ENCODE measurements at places on chromosomes 4 and X.

DNA sequence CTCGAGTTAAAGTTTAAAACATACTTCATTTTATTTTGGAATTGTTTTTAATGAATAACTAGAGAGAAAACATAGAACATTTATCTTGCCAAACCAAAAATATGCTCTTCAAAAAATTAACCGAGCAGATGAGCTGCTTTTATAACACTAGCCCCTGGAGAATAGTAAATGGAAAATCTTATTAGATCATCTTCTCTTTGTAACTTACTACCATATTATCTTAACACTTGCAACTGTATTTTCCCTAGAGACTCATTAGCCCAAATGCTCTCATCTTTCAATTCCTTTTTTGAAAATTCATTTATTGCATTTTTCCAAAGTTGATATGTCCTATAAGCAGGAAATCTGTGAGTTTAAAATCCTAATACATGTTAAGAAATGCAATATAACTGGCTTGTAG is 143.3 kb downstream of the CAMK2D start:
- DNase-seq: no peak

- DNase-seq: no peak
These were observed 76.3 kb downstream of the SHROOM2 start for GRCh38 chrX:9862525-9862924.

DNA sequence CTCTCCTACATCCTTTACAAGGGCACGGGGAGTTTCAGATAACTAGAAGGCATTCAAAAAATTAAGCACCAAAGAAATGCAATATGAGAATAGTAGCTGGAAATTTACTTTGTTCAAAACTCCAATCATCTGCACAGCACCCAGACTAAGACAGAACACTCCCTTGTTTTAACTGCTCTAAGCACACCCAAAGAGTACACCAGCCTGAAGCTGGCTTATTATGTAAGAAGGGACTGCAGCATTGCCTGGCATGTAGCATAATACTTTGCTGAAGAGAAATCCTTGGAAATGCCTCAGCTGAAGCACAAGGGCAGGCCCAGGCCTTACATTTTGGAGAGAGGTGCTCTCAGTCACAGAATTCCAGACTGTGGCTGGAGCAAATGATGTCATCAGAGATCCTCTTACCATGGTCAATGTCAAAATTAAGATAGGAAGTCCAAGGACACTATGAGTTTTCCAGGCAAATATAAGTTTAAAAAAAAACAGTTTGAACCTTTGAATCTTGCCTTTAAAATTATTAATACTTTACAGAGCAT is 14.8 kb downstream of the ARHGEF6 start:
- DNase-seq: peak; percentile 45

DNA sequence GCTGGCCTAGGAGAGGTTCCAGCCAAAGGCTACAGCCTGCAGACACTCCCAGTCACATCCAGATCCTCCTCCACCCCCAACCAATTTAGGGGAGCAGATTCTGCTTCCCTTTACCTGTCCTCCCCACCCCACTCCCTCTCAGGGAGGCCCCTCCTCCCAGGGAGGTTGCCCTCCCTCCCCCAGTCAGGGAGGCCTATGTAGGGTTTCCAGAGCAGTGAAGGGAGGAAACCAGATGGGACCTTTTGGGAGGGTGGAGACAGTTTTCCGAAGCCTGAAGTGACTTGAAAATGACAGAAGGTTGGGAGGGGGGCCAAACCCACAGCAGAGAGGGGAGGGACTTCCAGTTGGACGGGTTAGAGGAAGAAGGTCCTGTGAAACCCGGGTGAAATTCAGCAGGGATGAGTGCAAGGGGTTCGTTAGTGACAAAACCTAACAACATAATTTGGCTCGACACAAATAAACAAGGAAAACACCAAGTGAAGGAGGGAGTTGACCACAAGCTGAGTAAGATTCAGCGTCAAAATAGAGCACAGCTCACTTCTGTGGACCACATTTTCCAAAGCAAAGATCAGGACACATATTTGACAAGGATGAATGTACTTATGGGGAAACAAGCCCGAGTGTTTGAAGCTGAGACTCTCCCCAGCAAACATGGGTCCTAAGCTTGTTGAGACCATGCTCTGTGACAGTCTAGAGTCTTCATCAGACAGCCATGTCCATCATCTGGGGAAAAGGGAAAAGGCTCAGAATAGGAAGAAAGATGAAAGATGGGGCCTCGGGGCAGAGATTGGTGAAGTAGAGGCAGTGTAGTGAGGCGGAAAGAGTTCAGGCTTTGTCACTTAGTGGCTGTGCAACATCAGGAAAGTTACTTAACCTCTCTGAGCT is 46.4 kb downstream of the PRPS1 start:
- no peak for DNase-seq

DNA sequence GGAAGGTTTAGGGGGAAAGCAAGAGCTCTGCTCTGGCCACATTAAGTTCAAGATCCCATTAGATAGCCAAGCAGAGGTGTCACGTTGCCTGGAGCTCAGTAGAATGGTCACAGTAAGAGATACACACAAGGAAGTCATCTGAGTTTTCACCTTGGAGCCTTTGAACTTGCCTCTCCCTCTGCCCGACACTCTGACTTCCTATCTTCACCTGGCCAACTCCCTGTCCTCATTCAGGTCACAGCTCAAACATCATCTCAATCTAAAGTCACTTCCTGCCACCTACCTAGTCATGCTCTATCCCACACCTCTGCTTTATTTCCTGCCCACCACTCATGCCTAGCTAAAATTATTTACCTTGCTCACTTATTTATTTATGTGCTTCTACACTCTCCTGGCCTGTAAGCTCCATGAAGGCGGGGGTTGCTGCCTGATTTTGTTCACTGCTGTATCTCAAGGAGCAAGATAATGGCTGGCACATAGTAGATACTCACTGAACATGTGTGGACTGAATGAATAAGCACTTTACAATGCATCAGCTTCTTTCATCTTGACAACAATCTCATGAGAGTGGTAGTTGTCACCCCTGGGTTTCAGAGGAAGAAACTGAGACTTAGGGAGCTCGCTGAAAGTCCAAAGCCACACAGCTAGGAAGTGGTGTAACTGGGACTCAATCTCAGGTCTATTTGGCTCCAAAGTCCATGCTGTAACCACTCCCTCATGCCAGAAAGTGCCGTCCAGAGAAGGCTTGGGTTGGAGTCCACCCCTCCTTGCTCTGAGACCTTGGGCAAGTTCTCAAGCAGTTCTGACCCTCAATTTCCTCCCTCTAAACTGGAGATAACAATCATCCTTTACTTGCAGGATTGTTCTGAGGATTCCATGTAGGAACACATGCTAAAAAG is 40.3 kb downstream of the EFNB1 start:
- no peak for DNase-seq
